NCI-H2171 (cell line): ENCODE measurements at places on chromosomes 5 and 9.

- DNase-seq = no peak
Measured at GRCh38 chr5:117261948-117262571, 687.4 kb upstream of the SEMA6A start.

GRCh38 chr5:158907856-158908255 is 191.9 kb downstream of the EBF1 start:
- DNase-seq = no peak

DNA sequence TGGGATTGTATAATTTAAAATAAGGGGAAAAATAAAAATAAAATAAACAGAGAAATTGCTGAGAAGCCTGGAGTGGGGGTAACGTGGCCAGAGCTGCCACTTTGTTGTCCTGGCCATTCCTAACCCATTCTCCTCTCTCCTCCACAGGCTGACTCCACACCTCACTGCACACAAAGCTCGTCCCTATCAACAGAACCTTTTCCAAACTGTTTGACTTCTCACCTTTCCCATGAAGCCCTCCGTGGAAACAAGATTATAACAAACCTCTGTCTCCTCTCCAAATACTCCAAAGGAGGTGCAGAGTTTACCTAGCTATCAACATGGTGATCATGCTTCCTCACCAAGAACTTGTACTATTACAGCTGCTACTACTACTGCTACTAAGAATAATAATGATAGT is 151.1 kb downstream of the GLIS3 start:
- no peak for DNase-seq

GRCh38 chr9:106708475-106709146 is 154.4 kb upstream of the ZNF462 start:
- DNase-seq = no peak

DNA sequence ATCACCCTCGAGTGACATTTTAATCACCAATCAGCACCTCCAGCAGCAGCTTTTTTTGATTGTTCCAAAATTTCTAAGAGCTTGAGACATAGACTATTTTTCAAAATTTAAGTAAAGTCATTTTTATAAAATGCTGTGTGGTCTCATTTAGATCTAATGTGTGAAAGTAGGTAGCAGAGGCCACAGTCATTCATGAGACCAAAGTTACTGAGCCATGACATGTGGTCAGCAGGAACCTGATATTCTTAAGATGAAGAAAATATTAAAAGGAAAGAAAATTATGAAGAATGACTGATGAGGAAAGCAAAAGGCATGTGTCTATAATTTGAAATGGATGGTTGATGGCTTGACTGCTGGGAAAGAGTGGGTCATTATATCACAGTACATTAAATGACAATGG is 7.2 kb downstream of the FREM1 start:
- DNase-seq = no peak

GRCh38 chr5:43008363-43009153 is 31.6 kb downstream of the ANXA2R start:
- DNase-seq = peak; percentile 92

DNA sequence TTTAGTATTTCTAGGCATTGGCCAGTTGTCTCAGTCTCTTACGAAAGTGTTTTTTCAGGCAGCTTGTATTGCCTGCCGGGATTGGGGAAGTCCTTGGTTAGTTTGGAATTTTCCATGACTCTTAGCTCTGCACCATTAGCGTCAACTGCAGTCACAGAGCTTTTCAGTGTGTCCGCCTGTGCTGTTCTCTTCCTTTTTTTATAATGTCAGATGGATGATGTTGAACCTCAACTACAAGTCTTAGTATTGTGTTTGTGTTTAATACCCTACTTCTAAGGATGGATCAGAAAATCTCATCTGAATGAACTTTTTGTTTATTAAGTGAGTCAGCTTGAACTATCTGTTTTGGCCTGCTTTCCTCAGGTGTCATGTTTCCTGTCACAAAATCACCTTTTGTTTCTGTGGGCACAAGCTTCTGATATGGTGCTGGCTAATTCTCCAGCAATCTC is 33.1 kb downstream of the ATP6V0E1 start:
- DNase-seq = no peak

DNA sequence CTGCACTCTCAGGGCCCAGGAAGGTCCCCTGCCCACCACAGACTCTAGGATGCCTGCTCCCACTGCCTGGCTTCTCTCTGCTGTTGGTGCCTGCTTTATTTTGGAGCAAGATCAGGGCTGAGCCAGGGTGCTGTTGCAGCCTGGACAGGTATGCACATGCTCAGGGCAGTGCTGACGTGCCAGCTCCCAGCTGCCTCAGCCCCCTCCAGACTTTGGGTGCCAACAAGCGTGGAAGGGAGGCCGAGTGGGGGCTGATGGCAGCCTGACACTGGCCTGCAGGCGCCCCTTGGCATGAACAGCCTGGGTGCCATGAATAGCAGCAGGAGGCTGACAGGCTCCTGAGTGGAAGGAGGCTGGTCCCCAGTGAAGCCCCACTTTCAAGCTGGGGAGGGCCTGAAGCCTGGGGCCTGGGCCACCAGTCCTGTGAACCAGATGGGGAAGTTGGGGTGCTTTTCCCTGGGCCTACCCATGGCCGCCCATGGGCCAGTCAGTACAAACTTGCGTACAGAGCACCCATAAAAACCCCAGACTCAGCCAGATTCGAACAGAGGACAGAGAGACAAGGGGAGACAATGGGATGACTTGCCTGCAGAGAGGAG is 6.8 kb downstream of the AMBP start:
- DNase-seq = no peak

DNA sequence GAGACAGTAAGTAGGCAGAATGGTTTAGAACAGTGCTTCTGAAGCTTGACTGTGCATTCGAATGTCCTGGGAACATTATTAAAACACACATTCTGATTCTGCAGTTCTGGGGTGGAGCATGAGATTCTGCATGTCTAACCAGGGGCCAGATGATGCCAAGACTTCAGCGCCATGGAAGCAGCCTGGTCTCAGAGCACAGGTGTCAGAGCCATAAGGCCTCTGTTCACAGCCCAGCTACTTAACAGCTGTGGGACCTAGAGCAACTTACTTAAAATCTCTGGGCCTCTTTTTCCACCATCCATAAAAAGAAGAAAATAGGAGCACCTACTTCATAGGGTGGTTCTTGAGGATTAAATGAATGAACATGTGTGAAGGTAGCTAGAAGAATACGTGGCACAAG is 84.0 kb downstream of the GNAQ start:
- DNase-seq = peak; percentile 14

- no peak for DNase-seq
Measured at GRCh38 chr5:13955896-13956295, 11.4 kb upstream of the DNAH5 start.

DNA sequence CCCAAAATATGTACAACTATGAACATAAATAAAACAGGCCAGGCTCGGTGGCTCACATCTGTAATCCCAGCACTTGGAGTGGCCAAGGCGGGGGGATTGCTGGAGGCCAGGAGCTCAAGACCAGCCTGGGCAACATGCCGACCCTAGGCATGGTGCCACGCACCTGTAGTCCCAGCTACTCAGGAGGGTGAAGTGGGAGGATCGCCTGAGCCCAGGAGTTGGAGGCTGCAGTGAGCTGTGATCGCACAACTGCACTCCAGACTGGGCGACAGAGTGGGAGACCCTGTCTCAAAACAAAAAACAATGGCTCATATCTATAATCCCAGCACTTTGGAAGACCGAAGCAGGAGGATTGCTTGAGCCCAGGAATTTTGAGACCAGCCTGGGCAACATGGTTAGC is 1.5 kb downstream of the HAUS6 start:
- DNase-seq = no peak

GRCh38 chr5:81994679-81995078 is 22.9 kb downstream of the ATG10 start:
- no peak for DNase-seq

GRCh38 chr9:119736491-119737454 is 367.5 kb upstream of the BRINP1 start:
- no peak for DNase-seq

GRCh38 chr5:15864536-15865215 is 314.9 kb downstream of the MARCHF11 start:
- DNase-seq = no peak

DNA sequence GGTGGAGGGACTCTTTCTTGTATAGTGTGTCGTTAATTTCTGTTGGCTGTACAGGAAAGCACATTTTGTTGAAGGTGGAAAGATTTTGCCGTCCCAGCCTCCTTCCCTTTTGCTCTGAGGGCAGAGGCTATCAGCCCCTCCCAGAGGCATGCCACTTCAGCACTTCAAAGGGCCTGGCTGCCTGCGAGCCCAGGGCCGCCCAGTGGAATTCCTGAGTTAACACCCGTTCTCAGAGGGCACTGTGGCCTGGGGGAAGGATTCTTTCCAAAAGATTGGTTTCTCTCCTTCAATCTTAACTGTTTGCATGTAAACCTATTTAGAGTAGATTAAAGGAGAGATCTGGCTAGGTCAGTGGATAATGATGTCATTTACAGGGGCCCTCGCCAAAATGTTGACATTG is 238.6 kb downstream of the FANCC start:
- no peak for DNase-seq

- DNase-seq = no peak
Measured at GRCh38 chr9:121280715-121281613, 13.0 kb downstream of the GSN start.

GRCh38 chr5:112757468-112758208 is 20.0 kb downstream of the APC start:
- no peak for DNase-seq

DNA sequence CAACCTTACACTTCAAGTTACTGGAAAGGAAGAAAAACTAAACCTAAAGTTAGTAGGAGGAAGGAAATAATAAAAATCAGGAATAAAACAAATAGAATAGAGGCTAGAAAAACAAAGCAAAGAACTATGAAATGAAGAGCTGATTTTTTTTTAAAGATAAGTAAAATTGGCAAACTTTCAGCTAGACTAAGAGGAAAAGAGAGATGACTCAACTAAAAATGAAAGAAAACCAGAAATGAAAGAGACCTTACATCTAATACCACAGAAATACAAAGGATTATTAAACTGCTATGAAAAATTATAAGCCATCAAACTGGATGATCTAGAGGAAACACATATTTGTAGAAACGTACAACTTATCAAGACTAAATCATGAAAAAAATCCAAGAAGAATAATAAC is 60.0 kb downstream of the PRRC1 start:
- DNase-seq = no peak

- DNase-seq = no peak
Measured at GRCh38 chr5:89232139-89232603, 349.2 kb upstream of the MEF2C start.

GRCh38 chr5:119655061-119655460 is 25.7 kb downstream of the FAM170A start:
- DNase-seq = no peak

GRCh38 chr9:98781588-98782383 is 14.6 kb downstream of the ANKS6 start:
- no peak for DNase-seq

DNA sequence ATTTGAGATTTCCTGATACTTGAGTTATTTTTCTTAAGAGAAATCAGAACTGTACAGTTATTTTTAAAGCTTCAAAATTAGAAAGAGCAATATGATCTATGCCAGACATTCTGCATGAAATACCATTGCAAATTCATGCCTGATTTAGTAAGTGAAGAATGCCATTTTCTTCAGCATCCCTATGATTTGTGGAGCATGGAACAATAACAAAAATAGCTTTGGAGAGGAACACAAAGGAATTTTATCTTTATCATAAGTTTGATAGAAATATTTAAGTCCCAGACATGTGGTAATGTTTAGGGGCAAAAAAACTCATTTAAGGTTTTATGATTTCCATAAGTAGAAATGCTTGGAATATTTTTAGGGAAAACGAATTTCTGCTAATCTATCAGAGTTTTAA is 1863.4 kb downstream of the EFNA5 start:
- DNase-seq = no peak

DNA sequence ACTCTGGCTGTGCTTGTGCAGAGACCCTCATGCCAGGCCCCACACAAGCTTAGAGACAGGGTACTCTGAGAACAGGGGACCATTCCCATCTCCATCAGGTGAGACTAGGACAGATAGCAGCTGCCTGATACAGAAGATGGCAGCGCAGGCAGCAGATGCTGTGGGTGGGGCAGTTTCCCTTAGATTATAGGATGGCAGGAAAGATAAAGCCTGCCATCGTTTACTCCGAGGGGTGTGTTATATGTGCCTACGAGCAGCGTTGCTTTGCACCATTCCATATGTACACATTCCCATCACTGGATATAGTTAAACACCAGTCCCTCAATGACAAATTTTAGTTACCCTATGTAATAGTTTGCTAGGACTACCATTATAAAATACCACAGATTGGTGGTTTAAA is 135.2 kb downstream of the SMARCA2 start:
- DNase-seq = no peak

- DNase-seq = no peak
Measured at GRCh38 chr5:128472919-128473318, 65.1 kb downstream of the FBN2 start.

DNA sequence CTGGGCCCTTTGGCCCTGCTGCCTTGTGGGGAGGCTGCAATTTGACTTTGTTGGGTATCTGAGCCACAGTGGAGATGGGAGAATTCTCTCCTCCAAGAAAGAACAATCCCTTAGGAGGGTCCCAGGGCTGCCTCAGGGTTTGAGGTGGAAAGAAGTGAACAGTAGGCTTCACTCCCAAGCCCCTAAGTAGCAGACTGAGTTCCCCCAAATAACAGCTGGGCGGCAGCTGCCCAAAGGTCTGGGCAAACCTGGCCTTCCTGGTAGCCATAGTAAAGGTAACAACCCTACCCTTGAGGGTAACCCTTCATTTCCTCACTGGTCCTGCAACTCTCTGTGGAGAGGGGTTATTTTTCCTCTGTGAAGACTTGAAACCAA is 746 bp downstream of the RGS3 start:
- no peak for DNase-seq

DNA sequence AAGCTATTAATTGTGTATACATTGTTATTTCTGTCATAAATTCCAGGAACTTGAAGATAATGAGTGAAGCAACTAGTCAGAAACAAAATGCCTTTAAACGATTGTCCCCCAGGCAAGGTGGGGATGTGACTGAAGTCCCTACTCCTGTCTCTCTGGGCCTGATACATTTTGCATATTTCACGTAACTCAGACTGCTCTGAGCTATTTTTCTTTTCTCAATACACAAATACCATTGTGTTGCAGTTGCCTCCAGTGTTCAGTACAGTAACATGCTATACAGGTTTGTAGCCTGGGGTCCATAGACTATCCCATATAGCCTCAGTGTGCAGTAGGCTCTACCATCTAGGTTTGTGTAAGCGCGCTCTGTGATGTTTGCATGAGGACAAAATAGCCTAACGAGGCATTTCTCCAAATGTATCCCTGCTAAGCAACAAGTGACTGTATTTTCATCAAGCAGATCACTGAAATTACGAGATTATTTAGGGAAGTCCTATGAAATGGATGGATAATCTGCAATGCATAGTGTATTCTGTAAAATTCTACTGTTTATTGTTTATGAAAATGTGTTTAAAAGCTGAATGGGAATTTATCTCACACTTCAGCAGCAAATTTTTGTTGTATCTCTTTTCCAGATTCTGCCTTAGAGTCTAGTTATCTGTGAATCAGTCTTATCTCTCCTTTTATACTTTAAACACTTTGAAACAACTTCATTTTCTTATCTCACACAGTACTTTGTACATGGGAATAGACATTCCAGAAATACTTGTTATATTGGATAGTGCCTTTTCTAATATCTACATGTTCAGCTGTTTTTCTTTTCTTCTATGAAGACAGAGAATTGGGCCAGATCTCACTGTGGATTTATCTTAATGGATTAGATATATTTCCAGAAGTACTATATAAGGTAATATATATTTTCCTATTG is 150.5 kb downstream of the CD180 start:
- no peak for DNase-seq

GRCh38 chr5:16593628-16594027 is 23.2 kb downstream of the RETREG1 start:
- no peak for DNase-seq
